ENCODE measurements at places on chromosomes 12 and 14.
A peak's percentile ranks its signal among the peaks of the same experiment; 100 is the strongest.

DNA sequence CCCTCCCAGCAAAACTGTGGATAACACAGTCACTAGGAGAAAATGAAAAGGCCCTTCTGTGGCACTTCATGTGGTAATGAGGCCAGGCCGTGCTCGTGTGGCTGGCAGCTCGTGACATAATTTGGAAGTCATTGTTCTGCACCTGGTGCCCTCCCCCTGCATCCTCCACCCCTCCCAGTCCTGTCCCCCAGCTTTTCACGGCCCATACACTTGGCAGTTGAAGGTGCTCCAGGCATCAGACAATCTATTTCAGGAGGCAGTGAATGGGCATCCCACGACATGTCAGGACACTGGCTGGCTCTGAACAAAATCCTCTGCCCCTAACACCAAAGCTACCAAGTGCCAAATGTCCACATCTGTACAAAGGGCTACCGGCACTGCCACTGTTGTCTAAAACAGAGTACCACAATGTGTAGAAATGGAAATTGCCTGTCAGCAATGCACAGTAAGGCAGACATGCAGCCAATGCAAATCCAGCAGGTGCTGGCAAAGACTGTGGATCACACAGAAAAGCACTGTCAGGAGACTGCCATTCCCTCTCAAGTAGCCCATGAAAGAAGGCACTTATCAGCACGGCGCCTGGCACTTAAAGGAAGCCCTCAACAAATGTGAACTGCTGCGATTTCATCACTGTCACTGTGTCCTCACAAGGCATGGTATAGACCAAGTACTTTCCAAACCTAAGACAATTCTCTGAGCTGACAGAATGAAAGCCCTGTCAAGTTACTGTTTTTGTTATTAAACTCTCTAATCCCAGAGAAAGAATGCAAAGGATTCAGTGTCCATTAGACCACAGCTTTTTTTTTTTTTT is 39.1 kb downstream of the CORO1C start:
- DNase-seq, result no peak

DNA sequence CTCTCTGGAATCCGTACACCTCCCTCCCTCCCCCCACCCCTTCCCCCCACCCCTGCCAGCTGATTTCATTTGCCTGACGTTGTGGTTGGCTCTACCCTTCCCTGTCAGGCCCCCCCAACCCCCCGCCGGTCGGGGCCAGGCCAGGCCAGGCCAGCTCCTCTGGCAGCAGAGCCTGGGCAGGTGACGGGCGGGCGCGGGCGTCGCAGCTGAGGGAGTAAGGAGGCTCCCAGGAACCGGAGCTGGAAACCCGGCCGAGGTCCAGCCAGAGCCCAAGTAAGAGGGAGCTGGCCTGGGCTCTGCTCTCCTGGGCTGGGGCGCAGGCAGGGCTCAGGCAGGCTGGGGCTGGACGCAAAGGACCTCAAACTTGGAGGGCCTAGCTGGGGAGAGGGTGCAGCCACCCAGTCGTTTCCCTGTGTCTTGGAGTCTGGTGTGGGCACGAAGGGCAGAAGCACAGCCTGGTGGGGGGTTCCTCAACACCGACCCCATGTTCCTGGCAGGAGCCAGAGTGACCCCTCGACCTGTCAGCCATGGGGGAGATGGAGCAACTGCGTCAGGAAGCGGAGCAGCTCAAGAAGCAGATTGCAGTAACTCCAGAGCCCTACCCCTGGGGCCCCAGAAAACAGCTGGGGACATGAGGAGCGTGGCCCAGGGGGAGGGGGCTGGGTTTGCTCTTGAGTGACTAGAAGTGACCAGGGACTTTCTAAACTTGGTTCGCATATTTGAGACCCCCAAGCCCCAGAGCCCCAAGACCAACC is at the start of gene GNB3:
TSS of gene GNB3 (plus strand) at position 165 of the 755 bp plus-strand sequence. CDS start at position 528, 363 bp downstream.
- DNase-seq, result no peak

GRCh38 chr12:65534238-65534841 is 255.9 kb downstream of the MSRB3 start:
- no peak for DNase-seq

DNA sequence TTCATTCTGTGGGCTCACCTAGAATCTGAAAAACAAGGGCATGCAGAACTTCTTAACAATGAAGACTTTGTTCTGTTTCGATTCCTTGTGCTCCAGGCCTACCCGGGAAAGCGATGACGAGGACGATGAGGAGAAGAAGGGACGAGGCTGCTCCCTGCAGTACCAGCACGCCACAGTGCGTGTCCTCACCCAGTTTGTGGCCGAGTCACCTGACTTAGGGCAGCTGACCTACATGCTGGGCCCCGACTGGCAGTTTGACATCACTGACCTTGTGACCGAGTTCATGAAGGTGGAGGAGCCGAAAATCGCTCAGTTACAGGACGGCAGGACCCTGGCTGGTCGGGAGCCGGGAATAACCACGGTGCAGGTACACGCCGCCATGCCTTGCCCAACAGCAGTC is 585.4 kb downstream of the AACS start:
- no peak for DNase-seq

- no peak for DNase-seq
Observed at GRCh38 chr14:74249433-74250375, 10.5 kb downstream of the VSX2 start.

- no peak for DNase-seq
Observed at GRCh38 chr14:47935332-47935731, 259.9 kb upstream of the MDGA2 start.

DNA sequence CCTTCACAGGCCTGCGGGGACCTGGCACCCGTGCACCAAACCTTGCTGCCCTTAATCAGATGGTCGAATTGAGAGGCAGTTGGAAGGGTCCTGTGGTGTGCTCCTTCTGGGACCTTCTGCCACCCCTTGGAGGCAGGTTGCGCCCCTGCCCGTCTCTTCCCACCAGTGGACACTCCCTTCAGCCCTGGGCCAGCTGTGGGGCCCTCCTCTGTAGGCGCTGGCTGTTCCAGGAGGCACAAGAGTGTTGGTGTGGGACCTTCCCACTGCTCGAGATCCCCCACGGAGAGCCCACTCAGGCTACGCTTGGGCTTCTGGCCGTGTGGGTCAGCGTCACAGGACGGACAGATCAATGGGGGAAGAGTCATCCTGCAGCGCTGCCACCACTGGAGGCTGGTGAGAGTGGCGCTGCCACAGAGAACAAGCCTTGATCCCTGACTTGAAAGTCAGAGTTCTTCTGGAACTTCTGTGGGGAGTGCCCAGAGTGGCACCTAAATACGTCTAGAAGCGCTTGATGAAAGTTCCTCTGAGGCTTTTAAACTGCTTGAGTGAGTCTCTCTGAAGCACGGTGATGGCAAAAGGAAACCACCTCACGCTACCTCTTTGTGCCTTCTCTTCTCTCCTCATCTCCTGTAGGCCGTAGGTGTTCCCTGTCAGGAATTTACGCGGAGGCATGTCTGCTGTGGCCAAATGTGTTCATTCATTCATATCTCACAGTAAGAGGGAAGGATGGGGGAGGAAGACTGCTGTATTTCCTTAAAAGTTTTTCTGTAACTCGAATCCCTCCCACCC is 48.3 kb downstream of the TRAF3 start:
- DNase-seq, result no peak

GRCh38 chr14:68239988-68240771 is 420.6 kb downstream of the RAD51B start:
- DNase-seq, result no peak

DNA sequence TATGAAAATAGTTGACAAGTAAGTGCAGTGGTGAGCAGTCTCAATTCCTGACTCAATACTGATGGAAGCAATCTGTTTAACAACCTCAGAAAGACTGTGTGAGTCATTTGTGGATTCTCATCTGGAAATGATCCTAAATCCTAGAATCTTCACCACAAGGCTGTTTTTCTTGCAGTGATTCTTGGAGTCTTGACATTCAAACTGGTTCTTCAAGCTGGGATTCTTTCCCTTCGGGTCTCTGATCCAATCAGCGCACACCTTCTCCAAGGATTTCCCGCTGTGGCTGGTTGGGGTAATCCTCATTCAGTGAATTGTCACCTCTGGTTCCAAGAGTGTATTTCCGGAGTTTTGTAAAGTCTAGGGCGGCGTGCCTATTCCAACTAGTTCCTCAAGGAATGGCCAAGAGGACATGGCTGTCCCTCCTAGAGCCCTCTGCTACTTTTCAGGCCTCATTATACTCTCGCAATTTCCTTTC is 37.7 kb upstream of the FOXJ2 start:
- no peak for DNase-seq

DNA sequence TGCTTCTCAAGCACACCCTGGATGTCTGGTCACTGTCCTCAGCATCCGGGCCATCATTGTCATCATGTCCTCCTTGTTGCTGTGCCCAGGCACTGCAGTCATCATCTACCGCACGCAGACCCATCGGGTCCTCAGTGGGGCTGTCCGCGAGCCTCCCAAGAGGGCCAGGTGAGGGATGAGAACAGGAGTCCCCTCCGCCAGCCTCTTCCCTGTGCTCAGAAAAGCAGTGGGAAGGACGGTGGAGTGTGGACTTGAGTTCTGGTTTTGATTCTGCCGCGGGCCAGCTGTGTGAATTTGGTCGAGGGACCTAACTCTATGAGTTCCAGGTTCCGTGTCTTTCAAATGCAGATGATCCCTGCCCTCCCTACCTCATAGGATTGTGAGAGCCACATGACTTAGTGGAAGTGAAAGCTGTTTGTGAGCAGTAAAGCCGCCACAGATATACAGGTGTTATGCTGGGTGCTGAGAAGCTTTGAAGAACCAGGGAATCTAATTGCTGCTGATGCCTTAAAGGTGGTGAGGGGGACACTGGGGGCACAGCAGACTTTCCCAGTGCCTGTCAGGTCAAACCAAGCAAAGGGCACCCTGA is 122.9 kb upstream of the RAP1B start:
- no peak for DNase-seq

GRCh38 chr14:68612049-68612448 is 180.8 kb downstream of the ZFP36L1 start:
- no peak for DNase-seq

DNA sequence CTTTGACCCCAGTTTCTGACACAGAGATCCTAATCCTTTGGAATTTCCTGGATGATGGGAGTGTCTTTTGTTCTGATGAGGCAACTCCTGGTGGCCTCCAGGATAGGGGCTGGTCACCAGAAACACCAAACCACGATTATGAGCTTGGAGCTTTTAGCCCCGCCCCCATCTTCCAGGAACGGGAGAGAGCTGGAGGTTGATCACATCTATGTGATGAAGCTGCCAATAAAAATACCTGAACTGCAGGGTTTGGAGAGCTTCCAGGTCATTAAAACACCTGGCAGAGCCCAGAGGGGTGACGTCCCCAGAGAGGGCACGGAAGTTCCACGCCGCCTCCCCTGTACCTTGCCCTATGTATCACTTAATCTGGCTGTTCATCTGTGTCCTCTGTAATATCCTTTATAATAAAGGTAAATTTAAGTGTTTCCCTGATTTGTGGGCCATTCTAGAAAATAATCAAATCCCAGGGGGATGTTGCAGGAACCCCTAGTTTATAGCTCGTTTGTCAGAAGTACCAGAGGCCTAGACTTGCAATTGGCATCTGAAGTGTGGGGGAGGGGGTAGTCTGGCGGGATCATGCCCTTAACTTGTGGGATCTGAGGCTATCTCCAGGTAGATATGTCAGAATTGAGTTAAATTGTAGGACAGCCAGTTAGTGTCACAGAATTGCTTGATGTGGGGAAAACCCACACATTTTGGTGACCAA is 21.2 kb downstream of the APPL2 start:
- no peak for DNase-seq

DNA sequence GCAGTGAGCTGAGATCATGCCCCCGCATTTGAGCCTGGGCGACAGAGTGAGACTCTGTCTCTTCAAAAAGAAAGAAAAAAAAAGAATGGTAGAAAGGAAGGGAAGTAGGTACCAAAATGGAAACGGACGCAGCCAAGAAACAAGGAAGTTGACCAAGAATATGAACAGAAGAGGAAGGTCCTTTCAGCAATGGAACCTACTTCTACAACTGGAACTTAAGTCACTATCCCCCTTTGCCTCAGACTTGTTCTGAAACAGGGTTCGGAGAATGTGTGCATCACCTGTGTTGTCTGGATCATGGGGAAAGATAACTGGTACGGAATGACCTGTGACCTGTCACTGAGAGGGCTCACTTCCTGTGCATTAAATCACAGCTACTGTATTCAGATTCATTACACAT is 43.9 kb upstream of the RNASE1 start:
- DNase-seq, result no peak

DNA sequence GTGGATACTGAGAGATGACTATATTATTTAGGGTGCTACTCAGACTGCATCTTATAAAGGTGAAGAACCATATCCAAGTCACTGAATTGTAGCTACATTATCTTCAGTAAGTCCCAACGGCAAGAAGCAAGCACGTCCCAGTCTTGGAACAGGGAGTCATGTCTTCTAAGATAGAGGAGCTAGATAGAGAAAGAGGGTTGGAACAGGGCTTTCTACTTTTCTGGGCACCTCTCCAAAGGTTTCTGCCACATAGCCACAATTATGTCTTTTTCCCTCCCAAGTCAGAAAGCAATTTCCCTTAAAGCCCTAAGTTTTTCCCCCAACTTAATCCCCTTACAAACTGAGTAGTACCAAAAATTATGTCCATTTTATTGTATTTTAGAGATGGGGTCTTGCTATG is 22.4 kb downstream of the MAPK1IP1L start:
- DNase-seq, result no peak

DNA sequence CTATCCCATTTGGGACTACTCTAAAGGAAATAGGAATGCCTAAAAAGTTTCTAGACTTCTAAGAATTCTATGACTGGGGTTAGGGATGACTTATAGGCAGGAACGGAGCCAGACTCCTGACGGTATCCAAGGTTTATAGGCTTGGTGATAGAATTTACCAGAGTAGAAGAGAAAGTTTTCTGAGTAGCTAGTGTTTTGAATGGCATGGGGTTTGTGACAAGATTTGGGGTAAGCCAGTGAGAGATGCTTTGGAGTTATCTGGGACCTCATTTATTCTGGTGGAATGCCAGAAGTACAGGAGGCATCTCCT is 444.6 kb downstream of the RAD51B start:
- DNase-seq, result no peak

GRCh38 chr12:26018926-26019325 is 60.4 kb downstream of the RASSF8 start:
- DNase-seq, result no peak

DNA sequence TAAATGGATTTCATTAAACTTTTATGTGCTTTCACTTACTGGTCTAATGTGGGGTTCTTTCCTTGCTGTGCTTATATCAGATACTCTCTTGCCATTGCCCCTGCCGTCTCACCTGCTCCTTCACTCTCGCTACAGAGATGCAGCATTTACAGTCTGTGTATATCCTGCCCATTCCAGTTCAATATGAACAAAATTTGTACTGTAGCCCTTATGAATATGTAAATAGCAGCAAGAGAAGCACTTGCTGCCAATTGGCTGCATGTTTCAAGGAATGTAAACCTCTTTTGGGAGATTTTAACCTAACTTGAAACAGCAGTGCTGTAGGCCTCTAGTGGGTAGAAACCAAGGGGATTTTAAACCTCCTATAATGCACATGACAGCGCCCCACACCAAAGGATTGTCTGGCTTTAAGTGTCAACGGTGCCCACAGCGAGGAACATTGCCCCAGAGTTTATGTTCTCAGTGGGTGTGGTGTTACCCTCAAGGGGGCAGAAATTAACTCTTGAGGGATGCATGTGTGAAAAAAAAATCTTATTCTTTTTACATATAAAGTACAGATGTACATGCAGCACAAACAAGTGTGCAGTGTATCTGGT is 19.1 kb downstream of the PCNX1 start:
- peak; percentile 37 for DNase-seq
